Fibroblast of mammary gland (primary cell): ENCODE measurements at places on chromosomes 2 and 18.

DNA sequence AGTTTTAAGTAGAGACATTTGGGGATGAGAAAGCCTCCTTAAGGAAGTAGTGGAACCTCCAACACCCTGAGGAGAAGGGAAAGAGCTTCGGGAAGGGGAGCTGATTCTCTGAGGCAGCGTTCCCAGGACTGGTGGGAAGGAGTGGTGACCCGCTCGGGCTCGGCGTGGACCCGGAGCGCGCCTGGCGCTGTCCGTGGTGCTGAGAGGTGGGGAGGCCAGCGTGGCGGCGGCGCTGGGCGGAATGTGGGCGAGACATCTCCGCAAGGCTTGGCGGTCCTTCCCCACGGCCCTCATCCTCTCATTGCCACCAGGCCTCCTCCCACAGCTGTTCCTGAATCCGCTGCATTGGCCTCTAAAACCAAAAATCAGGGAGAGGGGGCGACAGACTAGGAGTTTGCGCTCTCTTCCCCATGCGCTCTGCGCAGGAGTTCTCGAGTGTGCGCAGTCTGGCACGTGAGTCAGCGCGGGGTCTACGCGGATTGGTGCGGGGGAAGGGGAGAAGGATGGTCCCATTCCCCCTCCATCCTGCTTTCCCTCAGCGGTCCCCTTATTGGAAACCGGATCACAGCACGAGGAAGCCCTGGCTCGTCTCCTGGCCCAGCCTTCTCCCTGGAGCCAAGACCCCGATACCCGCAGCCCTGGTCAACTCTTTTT is 857 bp downstream of the RESP18 start:
- DNase-seq, result peak; percentile 13

- no peak for DNase-seq
These were observed 447.4 kb upstream of the TRIB2 start for GRCh38 chr2:12269041-12269972.

- no peak for DNase-seq
These were observed 7.6 kb upstream of the DSG2 start for GRCh38 chr18:31490387-31490786.

DNA sequence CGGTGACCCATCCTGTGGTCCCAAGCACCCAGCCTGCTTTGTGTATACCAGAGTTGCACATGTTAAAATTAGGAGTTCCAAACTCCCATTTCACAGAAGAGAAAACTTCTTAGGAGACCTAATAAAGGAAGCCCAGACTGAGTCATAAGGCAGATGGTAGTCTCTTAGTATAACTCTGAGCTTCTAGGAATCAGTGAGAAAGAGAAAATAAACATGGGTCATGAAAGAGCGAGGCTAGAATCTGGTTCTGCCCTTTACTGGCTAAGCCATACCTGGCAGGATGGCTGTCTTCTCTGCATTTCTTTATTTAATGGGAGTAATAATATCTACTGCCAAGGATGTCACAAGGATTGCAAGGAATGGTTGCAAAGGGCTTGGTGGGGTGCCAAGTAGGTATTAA is 101.2 kb upstream of the TRIB2 start:
- DNase-seq, result peak; percentile 17

DNA sequence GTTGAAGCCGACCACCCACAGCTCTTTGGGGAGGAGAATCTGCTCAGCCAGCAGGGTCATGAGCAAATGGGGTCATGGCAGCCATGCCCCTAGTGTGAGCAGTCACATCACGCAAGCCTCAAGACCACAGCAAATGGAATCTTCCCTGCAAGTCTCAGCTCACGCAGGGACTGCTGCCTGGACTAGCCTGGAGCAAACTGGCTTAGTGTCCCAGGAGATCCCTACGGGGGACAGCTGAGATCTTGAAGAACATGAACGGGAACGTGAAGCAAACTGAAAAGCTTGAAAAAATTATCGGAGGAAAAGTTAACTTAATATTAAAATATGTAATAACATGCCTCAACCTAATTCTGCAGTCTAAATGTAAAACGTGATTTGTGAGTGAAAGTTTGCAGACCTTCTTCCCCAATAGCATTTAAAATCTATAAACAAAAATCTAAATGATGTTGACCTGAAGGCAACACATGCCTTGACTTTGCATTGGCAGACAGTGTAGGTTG is 118.4 kb downstream of the FAM124B start:
- DNase-seq, result no peak

DNA sequence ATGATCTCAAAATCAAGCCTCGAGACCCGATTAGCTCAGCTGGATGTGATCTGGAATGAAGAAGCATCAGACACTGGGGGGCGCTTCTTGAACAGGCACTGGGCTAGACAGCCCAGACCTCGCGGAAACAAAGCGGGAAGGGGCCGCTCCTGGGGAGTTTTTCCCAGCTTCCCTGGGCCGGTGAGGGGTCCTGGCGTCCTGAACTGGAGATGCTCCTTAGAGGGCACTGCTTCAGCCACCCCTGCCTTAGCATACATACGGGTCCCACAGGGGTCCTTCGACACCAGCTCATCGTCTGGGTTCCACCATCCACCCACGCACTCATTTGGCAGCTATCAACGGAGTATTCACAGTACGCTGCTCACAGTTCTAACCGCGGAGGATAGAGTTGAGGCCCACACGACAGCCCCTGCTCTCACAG is 146.7 kb downstream of the TSN start:
- peak; percentile 70 for DNase-seq

GRCh38 chr18:11989966-11990380 is 8.7 kb downstream of the IMPA2 start:
- no peak for DNase-seq

DNA sequence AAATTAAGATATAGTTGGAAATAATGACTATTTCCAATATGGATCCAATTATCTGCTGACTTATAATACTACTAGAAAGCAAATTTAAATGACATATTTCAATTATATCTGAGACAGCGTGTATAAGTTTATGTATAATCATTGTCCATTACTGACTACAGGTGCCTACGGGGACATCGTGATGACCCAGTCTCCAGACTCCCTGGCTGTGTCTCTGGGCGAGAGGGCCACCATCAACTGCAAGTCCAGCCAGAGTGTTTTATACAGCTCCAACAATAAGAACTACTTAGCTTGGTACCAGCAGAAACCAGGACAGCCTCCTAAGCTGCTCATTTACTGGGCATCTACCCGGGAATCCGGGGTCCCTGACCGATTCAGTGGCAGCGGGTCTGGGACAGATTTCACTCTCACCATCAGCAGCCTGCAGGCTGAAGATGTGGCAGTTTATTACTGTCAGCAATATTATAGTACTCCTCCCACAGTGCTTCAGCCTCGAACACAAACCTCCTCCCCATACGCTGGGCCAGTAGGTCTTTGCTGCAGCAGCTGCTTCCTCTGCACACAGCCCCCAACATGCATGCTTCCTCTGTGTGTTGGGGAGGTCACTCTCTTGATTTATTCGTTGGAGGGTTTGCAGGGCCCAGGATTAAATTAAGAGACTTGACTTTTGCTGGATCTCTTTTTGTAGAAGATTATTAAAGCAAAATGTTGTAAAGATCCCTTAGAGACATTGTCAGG is 194.4 kb downstream of the RPIA start:
- DNase-seq, result no peak

- DNase-seq, result no peak
These were observed 12.3 kb upstream of the ROCK2 start for GRCh38 chr2:11356764-11357163.

- DNase-seq, result peak; percentile 71
These were observed 99.1 kb downstream of the TACR1 start for GRCh38 chr2:75100011-75100800.

DNA sequence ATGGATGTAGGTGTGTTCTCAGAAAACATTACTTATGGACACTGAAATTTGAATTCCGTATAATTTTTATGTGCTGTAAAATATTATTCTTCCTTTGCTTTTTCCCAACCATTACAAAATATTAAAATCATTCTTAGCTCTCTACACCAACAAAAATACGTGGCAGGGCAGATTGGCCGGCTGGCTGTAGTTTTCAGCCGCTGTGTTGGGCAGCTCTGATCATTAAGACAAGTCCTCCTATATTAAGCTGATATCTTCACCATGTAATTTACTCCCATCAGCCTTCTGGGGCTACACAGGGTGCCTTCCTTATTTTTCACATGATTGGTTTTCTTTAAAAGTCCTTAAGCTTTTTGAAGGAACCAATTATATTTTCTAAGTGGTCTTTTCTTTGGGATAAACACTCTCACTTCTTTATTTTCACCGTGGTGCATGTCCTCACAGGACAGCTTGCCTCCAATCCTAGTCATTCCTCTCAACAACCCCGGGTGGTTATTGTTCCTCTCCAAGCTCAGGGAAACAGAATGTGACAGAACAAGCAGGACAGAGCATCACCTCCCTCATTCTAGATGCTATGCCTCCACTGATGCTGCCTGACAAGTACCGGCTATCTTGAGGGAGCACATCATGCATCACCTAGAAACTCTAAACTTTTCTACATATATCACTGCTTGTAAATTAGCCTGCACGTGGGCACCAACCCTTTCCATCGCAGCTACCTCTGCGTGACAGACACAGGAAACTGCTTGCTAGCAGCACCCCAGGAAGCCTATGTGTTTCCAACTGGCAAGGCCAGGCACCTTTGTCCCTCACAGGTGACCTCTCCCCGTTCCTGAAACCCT is 362.3 kb downstream of the MYCN start:
- DNase-seq, result no peak

DNA sequence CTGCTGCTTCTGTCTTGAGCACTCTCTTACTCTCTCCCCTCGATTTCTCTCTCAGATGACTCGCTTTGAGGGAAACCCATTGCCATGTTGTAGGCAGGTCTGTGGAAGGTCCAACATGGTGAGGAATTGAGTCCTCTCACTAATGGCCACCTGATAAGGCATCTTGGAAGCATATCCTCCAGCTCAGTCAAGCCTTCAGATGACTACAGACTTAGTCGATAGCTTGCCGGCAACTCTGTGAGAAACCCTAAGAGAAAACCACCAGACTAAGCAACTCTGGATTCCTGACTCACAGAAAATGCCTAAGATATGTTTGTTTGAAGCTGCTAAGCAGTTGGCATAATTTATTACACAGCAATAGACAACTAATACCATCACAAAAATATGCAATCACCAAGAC is 51.2 kb downstream of the WDR75 start:
- DNase-seq, result peak; percentile 28

- DNase-seq, result no peak
These were observed 304.0 kb downstream of the MBD2 start for GRCh38 chr18:53920312-53921075.

DNA sequence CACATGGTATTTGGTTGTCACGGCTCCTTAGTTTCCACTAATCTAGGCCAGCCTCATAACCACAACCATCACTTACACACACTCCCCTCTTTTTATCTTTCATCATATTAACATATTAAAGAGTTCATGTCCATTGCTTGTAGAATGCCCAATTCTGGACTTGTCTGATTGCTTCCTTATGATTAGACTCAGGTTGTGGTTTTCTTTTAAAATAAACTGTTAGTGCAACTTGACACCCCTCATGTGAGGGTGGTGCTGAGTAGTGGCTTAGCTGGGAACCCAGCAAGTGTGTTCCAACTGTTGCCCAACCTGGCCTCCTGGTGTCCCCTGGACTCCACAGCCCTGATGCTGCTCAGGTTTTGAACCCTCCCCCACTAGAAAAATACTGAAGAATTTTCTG is 20.1 kb upstream of the CD207 start:
- peak; percentile 46 for DNase-seq

GRCh38 chr2:6526093-6526824 is 339.4 kb downstream of the CMPK2 start:
- no peak for DNase-seq
